Dermis microvascular lymphatic vessel endothelial cell (primary cell): ENCODE measurements at places on chromosomes 12 and 14.

DNA sequence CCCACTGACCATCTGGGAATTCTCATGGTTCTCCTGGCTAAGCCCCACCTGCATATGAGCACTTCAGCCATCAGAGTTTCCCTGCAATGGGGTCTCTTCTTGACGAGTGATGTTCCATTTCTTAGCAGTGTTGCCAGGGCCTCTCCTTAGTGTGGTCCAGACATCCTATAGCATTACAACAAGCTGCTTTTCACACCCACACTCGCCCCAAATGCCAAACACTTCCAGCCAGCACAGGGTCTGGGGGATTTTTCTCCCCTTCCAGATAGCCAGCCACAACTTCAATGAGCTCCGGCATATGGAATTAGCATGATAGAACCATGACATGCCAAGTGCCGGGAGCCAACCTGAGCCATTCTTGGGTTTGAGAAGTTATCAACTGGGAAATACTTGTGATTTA, 267.4 kb downstream of the ZFP36L1 start:
- no peak for DNase-seq

GRCh38 chr14:37862263-37862662, 266.8 kb downstream of the TTC6 start:
- no peak for DNase-seq

- DNase-seq = no peak
Measured at GRCh38 chr14:50970886-50971781, 26.9 kb upstream of the PYGL start.

GRCh38 chr12:6791931-6792520, 2.7 kb downstream of the CD4 start:
- DNase-seq = no peak

DNA sequence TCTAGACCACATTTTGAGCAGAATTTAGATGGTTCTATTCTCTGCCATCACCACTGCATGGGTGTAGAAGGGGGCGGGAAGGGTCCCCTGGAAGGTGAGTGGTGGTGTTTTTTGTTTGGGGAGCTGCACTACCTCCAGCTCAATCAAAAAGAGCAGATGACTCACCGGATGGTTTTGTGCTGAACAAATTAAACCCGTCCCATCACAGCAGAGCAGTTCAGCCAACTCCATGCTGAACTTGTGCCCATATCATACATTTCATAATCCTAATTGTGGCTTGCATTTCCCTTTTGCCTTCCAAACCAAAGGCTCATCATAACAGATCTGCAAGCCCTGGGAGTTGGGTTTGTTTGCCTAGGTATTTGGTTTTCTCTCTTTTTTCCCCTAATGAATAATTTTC, 53.0 kb upstream of the RPH3A start:
- DNase-seq = no peak

DNA sequence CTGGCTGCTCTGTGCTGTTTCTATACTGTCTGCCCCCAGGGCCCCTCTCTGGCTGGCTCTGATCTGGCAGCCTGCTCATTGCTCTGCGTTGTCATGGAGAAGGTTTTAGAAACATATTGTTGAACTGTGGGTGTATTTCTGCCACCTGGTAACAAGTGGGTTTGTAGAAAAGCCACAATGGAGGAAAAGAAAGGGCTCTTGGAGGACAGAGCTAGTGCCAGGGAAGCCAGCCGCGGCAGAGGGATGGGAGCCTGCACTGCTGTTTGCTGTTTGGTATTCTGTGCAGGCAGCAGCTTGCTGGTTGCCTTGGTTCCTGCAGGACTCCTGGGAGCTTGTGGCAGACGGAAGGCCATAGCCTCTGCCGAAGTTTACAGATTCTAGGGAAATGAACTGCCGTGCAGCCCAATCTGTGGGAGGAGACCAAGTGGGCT, 15.1 kb downstream of the CCDC177 start:
- DNase-seq = no peak

DNA sequence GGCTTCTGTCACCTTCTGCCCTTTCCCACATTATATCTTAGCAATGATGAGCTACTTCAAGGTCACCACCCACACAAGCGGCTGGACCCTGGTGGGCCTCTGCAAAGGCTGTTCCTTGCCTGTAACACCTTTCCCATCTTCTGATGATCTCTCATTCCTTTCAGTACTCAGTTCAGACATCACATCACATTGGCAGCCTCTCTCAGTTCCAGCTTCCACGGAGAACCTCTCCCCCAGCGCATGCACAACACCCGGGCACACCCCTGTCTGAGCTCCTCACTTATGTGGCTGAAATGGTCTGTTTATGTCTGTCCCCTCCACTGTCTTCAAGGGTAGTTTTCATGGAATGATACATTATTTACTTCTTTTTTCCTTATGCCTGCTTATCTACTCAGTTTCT, 6.5 kb upstream of the NID2 start:
- no peak for DNase-seq

GRCh38 chr12:25960143-25960542, 1.7 kb downstream of the RASSF8 start:
- DNase-seq = peak; percentile 29

GRCh38 chr12:94149781-94150239, 1.4 kb downstream of the PLXNC1 start:
- no peak for DNase-seq

DNA sequence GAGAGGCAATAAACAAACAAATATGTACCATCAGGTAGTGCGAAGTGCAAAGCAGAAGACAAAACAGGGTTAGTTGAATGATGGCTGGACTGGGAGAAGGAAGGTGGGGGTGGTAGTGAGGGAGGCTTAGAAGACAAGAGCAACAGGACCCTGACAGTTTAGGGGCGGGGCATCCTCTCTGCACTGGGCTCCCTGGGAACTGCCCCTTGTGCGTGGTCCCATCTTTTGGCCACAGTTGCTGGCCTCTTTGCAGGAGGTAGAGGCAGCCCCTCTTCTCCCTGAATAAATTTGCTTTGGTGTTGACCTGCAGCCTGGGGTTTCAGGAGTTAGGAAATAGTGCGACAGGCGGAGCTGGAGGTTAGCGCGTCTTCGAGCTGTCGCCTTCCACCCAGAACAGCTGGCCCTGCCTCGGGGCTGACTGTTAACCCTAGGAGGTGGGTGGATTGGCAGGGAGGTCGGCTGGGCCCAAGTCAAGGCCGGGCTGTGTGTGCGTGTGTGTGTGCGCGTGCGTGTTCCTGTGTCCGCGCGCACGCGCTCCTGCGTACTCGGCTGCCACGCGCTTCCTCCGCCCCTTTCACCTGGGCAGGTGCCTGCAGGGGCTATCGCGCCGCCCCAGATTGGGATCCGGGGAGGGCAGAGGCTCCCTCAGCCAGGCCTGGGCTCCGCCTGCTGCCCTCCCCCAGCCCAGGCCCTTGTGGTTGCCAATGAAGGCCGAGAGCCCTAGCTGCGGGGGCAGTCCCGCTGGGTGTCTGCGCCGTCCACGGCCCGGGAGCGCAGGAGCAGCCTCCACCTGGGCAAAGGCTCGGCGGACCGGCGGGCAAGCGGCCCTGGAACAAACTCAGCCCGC, 180.8 kb downstream of the ADCK1 start:
- no peak for DNase-seq

GRCh38 chr12:71335151-71335962, 104.2 kb upstream of the LGR5 start:
- no peak for DNase-seq

GRCh38 chr14:64725261-64725815, 21.1 kb downstream of the PLEKHG3 start:
- no peak for DNase-seq

DNA sequence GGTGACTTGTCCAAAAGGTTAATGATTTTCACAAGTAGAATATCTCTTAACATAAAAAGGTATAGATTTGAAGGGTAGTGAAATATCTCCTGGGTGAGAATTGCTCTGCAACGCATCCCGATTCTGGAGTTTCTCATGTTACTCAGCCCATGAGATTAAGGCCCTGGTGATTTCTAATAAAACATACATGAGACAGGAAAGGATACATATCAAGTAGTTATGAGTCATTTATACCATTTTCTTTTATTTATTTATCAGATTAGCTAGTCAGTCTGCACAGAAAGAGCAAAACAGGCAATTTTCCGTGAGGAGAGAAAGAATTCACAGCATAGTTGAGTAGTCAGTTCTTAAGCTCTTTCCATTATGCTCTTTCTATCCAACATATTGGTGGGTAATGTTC, 535.6 kb upstream of the ATP2B1 start:
- DNase-seq = peak; percentile 58

GRCh38 chr12:42360747-42361403, 34.9 kb downstream of the PPHLN1 start:
- DNase-seq = peak; percentile 6

DNA sequence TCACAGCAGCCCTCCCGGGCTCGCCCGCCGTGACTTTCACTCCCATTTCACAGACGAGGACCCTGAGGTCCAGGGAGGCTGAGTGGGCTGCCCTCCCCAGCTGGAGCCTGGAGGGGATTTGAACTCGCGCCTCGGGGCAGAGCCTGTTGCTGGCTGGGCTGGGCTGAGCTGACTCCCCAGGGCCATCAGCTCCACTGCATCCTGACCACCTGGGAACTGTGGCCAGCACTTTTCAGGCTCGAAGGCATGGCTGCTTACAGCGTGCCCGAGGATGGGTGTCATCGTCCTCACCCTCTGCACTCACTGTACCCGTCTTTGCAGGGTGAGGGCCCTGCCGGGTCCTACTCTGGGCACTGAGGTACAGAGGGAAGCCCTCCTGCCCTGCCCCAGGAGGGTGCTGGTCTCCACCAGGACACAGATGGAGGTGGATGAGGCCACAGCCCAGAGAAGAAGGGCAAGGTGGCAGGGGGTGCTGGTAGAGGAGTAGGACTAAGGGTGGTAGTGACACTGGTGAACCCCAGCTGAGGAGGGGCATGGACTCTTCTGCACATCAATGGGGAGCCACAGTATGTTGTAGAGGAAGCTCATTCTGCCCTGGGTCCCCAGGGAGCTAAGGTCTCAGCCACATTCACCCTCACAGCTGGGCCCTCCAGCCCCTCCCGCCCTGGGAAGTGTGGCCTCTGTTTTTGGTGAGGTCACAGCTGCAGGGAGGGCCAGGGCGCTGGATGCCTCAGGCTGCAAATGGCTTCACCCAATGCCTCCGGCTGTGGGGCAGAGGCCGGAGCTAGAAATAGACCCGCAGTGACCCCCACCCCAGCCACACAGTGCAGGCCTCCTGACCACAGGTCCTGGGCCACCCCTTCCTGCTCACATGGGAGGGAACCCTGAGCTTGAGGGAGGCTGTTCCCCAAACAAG, 365.1 kb upstream of the SFSWAP start:
- no peak for DNase-seq

GRCh38 chr12:52805000-52805399, 8.9 kb downstream of the KRT4 start:
- DNase-seq = no peak

- no peak for DNase-seq
Measured at GRCh38 chr14:35509846-35510245, 24.1 kb upstream of the INSM2 start.

DNA sequence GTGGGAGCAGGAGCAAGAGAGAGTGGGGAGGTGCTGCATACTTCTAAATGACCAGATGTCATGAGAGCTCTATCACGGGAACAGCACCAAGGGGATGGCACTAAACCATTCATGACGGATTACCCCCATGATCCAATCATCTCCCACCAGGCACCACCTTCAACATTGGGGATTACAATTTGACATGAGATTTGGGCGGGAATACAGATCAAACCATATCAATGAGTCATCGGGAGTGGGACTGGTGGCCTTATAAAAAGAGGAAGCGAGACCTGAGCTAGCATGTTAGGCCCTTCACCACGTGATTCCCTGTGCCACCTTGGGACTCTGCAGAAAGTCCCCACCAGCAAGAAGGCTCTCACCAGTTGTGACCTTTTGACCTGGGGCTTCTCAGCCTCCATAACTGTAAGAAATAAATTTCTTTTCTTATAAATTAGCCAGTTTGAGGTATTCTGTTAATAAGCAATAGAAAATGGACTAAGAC, 28.7 kb downstream of the COX8C start:
- DNase-seq = no peak

DNA sequence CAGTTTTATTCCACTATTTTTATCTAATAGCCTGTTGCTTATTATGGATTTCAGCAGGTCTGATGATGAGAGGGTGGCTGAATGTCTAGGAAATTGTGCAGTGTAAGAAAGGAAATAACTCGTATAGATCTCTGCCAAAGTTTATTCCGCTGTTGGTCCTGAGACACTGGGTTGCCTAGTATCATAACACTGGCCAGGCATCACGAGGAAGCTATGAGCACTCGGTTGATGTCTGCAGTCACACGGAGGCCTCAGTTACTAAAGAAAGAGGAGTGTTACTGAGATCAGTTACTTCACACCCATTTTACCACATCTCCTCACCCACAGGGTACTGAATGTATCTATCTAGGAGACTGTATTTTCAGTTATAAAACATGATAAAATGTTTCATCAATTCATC, 21.9 kb downstream of the BHLHE41 start:
- DNase-seq = peak; percentile 80

DNA sequence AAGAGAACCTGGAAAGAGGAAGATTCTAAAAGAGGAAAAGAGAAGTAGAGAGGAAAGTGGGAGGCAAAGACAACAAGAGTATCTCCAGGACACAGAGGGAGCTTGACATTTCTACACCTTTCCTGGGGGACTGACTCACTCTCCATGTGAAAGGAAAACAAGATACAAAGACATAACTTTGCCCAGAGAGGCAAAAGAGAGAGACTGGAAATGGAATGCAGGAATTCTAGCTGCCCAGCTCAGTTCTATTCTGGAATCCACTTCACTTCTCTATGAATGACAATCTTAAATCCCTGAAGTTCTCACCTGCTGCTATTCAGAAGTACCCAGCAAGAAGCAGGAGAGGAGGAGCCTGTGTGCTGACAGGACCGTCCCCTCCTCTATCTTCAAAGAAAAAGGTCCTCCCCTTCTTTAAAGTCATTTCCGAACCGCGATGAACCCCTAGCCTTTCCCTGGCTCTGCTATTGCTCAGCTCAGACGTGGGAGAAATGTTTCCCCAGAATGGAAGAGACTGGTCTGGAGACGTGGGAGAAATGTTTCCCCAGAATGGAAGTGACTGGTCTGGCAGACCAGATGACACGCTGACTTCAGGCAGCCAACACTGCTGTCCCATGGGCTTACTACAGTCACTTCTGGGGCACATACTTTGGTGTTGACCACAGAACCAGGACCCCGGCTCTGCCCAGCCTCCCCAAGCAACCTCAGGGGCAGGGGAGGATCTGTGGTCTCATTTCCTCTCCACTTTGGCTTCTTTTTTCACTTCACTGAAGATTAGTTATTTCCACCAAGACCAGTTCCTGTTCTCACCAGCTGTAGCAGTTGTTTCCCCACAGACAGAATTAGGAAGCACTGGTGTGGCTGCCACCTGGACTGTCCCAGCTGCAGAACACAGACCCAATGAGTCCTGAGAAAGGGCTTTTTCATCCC, 8.3 kb downstream of the FMNL3 start:
- DNase-seq = no peak
